ENCODE measurements at places on chromosomes 16 and 17. TPM values are rescaled to one million over a fixed set of nuclear protein-coding genes. Genes with fewer than 3 reads are reported as not detected.

GRCh38 chr16:89197033-89197632 is 3.2 kb downstream of the SLC22A31 start:
- DNase-seq, result no peak

GRCh38 chr17:17526369-17526768 is 30.2 kb upstream of the RASD1 start:
- DNase-seq, result no peak

DNA sequence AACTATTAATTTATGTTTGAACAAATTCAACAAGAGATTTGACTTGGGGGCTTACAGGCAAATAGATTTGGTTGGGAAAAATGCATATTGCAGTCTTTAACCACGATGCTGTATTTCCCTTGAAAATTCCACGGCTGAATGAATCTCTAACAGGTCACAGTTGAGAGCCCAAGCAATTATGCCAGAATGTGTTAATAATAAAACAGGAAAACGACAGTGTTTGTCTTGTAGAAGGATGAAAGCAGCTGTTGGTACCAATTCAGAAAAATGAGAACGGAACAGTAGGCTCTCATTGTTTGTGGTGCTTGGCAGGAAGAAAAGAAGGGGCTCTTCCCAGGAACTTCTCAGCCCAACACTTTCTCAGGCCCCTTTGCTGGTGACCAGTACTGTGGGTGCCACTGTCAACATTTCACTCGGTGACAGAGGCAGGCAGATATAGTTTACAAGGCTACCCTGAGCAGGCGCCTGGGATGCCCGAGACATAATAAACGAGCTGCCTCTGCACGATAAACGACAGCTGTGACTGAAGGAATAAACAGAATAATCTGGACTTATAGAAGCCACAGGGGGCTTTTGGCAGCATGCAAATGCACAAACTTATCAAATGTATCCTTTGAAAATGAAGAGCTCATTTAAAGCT is 387.1 kb downstream of the HS3ST4 start:
- no peak for DNase-seq

DNA sequence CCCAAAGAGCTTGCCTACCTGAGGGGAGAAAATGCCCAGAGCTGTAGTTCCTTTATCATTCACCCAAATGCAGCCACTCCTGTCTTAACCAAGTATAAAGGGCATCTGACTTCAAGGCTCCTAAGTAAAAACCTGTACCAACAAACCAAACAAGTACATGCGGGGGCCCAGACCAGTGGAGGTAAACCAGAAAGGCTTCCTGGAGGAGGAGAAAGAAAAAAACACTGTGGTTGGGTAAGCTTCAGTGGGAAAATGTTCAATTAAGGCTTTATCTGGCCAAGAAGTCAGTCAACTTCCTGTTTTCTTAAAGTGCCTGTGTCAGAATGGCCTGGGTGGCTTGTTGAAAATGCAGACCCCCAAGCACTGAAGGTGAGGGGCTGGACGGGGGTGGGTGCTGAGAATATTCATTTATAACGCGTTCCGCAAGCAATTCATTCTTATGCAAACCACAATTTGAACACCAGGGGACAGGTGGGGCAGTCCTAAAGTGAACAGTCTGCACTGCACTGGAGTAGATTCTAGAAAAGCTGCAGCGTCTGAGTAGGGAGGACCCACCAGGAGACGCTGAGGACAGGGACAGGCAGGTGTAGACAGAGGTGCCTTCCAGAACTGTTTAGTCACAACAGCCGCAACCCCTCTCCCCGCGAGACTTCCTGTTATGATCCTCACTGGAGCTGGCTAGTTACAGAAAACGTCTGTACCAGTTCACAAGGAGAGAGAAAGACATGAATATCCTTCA is 467.1 kb downstream of the SOX9 start:
- peak; percentile 48 for DNase-seq

DNA sequence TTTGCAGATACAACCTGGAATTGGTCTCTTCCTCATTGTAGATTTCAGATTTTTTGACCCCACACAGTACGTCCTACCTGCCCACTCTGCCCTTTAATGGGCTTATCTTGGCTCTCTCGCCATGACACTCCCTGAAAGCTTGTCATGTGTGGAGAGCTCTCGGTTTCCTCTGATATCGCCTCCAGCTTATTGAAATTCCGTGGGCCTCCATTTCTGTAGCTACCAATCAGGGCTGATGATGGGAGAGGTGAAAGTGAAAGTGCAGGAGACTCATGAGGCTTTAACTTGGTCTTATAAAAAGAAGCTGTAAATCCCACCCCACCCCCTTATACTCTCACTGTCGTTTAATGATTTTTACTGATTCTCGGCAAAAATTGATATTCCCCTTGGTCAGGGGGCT is 17.7 kb downstream of the HOXB1 start:
- peak; percentile 27 for DNase-seq

DNA sequence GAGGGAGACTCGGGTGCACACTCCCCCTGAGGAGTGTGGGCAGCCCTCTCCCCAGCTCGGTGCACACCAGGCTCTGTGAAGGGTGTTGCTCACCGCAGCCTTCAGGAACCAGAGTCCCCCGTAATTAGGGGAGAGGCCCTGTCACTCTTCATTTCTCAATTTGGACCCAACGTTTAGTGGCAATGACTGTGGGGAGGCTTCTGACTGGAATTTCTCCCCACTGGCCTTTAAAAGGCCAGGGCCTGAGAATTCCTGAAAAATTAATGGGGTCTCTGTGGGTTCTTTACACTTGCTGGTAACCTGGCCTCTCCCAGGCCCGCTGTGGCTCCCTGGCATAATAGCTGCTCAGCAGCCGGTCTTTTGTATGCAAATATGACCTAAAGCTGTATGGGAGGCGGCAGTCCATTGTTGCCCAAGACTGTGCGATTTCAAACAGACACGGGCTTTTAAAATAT is 209.7 kb downstream of the MSI2 start:
- DNase-seq, result no peak

DNA sequence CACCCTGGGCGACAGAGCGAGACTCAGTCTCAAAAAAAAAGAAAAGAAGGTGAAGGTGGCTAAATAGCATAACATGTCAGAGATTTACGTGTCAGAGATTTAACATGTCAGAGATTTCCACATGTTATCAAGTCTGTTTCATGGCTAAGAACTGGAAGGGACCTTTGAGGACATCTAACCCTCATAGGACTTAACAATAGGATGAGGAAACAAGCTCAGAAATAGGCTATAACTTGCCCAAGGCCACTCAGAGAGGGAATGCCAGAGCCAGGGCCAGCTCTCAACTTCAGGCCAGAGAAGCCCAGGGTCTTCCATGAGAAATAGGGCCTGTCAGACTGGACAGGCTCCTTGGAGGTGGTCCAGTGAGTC is 26.8 kb upstream of the ZNF629 start:
- DNase-seq, result no peak

DNA sequence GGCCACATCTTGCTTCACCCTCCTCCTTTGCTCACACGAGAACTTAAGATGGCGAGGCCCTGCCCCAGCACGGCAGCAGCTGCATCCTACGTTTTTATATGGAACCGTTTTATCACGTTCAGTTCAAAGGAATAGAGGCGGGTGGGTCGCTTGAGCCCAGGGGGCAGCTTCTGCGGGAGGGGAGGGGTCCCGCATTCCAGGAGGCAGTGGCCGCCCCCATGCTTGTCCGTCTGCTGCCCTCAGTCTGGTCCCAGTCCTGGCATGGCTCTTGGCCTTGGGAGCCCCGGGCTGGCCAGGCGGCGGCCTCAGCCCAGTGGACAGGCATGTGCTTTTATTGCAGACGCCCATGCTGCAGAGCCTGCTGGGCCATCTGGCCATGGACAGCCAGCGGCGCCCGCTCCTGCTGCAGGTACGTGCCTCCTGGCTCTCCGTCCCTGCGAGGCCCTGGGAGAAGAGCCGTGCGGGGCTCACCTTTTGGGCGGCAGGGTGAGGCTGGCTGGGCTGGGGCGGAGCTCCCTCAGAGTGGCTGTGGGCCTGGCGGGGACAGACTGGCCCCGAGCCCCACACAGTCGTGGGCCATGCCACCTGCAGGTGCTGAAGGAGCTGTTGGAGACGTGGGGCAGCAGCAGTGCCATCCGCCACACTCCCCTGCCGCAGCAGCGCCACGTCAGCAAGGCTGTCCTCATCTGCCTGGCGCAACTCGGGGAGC is 6.8 kb downstream of the TELO2 start:
- DNase-seq, result no peak

DNA sequence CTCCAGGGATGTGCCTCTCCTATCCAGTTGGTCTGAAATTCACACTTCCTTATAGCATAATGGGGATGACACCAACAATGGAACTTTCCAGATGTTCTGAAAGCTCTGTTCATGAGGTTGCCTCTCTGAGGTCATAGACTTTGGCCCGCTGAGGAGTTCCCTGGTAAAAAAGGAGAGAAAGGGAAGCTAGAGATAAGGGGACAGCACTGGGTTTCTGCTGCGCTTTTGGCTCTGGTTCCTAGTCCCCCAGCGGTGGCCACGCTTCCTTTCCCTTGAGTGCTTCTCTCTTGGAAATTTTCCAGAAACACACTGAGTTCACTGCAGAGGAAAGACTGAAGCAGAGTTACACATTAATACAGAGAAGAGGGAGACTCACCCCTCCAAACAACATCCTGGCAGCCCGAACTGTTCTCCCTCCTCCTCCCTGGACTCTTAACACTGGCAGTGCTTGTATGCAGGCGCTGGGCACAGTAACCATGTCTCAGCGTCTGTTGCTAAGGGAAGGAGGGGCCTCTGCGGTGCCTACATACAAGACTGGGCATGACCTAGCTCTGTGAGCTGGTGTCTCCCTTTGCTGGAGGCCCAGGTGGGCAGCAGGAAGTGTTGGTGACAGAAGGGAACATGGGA is at the start of gene DNAH3:
Gene DNAH3 (minus strand): TSS at position 472 of the 627 bp plus-strand sequence. CDS start 527 bp downstream, outside the sequence.
- no peak for DNase-seq

DNA sequence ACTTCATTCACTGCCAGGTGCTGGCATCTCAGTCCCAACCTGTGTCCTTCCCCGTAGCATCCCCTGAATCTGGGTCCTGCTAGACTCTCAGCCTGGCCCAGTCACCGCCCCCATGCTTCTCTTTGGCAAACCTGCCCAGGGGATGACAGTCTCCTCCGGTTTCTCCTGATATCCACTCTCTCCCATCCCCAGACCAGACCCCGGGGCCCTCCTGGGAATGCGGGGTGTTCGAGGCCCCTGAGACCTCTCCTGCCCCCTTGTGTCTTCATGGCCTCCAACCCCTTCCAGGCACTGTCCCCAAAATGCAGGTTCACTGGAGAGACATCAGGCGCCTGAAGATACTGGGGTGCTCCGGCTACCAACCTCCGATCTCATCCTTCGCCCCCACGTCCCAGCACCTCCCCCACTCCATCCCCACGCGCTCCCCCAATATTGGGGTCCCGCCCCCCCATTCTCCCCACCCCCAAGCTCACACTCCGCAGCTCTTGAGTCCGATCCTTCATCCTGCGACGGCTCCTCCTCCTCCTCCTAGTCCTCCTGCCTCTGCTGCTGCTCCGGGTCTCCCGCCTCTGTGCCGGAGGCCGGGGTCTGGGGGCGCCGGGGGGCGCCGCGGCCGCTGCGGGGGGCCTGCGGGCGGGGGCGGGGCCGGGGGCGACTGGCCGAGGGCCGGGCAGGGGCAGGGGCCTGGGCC is 399 bp downstream of the STX1B start:
- DNase-seq, result no peak

DNA sequence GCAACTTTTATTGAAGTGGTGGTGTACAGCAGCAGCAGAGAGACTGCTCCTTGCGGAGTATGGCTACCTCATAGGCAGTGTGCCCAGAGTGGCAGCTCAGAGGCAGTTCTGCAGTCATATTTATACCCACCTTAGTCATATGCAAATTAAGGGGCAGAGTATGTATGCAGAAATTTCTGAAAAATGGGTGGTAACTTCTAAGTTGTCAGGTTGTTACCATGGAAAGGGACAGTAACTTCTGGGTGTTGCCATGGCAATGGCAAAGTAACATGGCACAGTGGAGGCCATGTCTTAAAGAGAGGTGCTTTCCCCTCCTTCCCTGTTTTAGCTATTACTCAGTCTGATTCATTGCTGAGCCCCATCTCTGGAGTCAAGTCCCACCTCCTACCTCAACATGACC is 53.4 kb downstream of the MEOX1 start:
- peak; percentile 81 for DNase-seq

DNA sequence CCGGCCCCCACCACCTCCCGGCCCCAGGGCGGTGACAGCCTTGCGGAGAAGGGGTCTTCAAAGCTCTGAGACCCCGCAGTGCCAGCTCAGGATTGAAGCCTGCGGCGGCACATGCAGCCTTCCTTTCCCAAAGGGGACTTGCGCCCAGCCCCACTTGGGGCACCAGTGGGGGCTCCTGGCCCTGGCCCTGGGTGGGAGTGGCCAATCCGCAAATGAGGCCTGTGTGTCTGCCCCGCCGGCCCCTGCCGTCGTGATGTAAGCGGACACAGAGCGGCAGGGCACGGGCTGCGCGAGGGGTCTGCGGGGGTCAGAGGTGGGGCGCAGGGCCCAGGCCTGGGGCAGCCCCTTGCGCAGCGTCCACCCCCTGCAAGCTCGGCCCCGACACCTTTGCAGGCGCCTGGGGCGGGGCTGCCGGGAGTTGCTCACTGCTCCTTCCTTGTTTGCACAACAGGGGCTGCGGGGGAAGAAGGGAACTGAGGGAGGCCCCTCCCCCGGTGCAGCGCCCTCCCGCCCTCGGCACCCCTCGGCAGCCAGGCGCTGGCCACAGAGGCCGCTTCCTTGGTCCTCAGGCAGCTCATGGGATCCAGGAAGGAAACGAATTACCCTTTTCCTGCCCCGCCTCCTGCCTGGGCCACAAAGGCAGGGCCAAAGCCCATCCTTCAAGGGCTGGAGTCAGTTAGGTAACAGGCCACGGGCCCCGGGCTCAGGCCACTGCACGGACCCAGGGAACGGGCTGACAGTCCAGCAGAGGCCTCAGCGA is 2.9 kb downstream of the SLC16A3 start:
- no peak for DNase-seq

DNA sequence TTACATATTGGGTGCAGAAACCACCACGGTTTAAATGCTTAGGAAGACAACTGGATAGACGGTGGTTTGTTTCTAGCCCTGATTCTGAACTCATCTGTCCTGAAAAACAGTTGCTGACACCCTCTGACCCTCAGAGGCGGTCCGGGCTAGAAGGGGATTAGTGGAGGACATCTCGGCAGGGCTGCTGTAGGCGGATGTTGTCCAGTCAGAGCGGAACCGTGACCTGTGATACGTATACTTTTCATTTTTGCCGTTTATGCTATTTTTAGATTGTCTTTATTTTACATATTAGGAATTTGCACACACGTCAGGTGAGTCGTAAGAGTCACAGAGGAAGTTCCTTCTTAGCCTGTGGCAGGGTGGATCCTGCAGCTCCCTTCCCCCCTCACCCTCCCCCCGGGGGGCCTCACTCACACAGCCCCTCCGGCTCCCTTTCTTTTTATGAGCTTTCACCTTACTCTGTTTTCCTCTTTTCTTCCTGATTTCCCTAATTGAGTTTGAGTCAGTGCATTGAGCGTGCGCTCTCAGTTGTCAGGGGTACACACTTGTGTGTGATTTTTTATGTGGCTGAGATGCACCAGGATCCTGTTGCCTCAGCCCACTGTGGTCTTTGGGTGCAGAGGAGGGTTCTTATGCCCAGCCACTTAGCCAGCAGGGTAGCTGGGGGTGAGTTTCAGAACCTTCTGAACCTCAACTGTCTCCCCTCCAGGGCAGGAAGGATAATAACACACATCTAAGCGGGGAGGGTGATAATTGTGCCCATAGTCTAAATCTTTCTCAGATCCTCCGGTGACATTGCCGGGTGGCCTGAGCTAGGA is 211.1 kb upstream of the CHMP6 start:
- peak; percentile 83 for DNase-seq

- DNase-seq, result no peak
These were observed 13.2 kb upstream of the CLEC18C start for GRCh38 chr16:70160388-70160787.

- peak; percentile 27 for DNase-seq
These were observed 17.8 kb upstream of the CRK start for GRCh38 chr17:1473841-1474240.

FOXN1 gene
- total RNA-seq, result not detected

MYL4 gene
- not detected for total RNA-seq

HIC1 gene
- total RNA-seq, result 13.2 TPM

HS3ST3A1 gene
- 0.85 TPM for total RNA-seq

TACO1 gene
- total RNA-seq, result 30.4 TPM

Measured in activated CD4-positive, alpha-beta memory T cell treated with anti-CD3 and anti-CD28 coated beads for 36 hours (primary cell).